Amygdala (tissue), 56 donors: ENCODE measurements at places on chromosomes 12 and 14.

- no peak for DNase-seq
Measured at GRCh38 chr12:113257564-113257963, 36.3 kb downstream of the TPCN1 start.

- DNase-seq = no peak
Measured at GRCh38 chr12:23221066-23221465, 596.1 kb downstream of the ETNK1 start.

- DNase-seq = no peak
Measured at GRCh38 chr12:2575245-2575644, 219.5 kb upstream of the FKBP4 start.

DNA sequence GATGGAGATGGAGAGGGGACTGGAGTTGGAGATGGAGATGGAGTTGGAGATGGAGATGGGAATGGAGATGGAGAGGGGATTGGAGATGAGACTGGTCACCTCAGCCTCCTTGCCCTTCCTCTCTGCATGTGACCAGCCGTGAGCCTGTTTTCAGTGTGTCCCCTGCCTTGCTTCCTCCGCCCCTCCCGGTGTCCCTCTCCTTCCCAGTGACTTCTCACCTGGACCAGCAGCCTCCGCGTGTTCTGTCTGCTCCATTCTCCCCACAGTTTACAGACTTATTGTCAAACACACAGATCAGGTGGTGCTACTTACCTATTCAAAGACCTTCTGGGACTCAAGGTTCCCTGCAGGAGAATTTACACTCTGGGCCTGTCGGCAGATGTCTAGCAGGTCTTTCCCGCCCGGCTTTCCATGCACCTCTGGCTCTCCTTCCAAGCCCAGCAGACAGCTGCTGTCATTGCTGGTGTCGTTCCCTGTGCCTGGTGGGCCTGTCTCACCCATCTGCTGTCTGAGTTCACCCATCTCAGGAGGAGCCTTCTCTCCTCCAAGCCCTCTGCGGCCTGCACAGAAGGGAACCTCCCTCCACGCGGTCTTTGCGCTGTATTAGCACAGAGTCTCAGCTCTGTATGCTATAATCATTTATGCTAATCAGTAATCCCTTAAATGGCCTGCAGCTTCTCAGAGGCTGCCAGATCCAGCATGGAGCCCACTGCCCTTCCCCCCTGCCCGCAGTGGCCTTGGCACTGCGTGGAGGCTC, 62.1 kb downstream of the ADGRD1 start:
- DNase-seq = no peak

DNA sequence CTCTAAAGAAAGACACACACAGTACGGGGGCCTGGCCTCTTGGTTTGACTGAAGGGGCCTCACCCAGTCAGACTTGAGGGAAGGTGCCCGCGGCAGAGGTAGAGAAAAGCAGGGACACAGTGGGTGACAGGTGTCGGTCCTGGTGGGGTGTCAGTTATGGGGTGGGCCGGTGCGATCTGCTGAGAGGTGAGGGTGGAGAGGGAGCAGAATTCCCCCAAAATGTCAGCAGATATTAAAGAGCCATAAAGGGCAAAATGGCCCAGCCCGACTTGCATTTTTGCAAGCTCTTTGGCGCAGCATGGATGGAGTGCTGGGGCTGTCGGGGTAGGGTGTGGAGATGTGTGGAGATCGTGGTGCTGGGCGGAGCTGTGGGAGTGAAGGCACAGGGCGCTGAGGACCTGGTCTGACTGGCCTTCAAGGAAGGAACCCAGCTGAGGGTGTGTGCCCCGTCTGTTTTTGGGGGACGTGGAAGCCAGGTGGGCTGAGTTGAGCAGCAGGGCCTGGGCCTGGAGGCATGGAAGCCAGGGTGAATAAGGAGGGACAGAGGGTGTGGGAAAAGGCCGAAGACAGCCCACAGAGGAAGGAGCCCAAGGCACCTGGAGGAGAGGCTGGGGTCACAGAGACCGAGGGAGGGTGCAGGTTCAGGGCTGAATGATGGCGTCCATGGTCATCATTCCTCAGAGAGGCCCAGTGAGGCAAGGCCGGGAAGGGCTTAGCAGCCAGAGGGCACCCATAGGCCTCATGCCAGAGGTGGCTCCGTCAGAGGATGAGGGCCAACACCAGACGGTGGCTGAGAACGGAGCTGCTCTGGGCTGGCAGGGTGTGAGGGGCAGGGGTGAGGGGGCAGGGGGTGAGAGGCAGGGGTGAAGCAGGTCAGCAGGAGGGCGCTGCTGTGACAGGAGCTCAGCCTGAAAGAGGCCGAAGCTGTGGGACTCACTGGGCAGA, 48.2 kb upstream of the DYNC1H1 start:
- no peak for DNase-seq

DNA sequence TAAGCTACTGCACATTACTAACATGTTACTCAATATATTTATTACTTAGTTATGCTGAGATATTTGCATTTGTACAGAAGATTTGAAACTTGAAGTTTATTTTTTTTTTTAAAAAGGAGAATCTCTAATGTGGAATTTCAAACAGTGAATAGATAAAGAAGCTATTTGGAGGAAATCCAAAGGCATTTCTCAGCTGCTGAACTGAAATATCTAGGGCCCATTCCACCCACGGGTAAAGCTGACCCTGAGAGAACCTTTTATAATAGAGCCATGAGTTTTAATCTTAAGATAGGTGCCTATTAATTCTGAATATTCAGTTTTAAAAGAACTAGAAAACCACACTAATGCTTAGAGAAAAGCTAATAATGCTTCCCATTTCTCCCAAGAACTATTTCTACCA, 225.4 kb upstream of the CAND1 start:
- DNase-seq = no peak

GRCh38 chr12:5295996-5296395, 135.9 kb upstream of the NTF3 start:
- DNase-seq = no peak

GRCh38 chr12:4723226-4723625, 3.0 kb downstream of the GALNT8 start:
- DNase-seq = no peak

- DNase-seq = no peak
Measured at GRCh38 chr14:55297611-55298499, 26.6 kb downstream of the FBXO34 start.

DNA sequence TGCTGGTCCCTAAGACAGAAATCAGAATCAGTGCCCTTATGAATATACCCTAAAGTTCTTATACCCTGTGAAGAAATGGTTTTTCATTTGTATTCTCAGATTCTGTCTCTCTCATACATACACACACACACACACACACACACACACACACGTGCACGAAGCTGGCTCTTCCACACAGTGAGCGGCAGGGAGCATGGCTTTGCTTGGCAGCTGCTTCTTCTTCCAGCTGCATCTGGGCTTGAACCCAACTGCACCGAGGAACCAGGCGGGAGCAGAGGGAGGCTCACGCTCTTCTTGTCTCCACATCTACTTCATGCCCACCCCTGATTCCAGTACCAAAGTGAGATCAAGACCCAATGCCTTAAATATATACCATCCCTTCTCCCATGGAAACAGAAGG, 19.4 kb downstream of the GRIN2B start:
- no peak for DNase-seq

GRCh38 chr12:49885663-49886461, 17.8 kb downstream of the FAIM2 start:
- no peak for DNase-seq

DNA sequence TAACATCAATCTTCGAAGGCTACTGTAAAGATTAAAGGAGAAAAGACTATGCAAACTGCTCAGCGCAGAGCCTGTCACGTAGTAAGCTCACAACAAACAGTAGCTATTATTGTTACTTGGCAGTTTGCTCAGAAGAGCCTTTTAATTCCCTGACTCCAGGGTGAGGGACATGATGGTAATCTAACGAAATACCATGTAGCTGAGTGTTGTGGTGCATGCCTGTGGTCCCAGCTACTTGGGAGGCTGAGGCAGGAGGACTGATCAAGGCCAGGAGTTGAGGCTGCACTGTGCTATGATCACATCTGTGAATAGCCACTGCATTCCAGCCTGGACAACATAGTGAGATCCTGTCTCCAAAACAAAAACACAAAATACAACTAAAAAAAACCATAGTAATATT, 22.8 kb downstream of the HEBP1 start:
- DNase-seq = no peak

GRCh38 chr12:6529291-6529737, 5.0 kb upstream of the GAPDH start:
- DNase-seq = no peak

DNA sequence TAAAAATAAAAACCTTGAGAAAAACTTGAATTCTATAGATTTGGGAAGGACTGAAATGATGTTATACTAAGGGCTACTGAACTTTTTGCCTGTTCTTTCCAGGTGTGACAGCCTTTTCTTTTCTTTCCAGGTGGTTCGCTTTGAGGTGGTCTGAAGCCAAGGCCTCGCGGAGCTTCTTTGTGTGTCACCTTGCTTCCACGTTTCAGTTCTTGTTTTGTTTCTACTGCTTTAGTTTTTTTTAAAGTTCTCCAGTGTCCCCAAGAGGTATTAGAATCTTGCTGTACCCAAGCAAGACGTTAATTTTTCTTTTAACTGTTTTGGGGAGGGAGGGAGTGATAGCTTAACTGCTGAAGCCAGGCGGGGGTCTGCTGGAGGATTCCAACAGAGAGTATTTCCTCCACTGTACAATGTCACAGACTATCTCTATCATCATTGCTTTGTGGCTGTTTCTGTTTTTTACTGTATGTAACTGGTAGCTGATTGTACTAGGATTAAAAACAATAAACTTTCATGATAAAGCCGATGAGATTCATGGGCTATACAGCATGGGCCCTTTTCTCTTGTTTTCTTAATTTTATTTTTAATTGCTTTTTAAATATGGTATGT, 40.2 kb downstream of the PROX2 start:
- no peak for DNase-seq

GRCh38 chr12:26460361-26460760, 265.0 kb downstream of the SSPN start:
- no peak for DNase-seq

GRCh38 chr14:38931969-38932652, 170.9 kb downstream of the SEC23A start:
- no peak for DNase-seq

- no peak for DNase-seq
Measured at GRCh38 chr12:39395866-39396265, 47.1 kb downstream of the KIF21A start.

- no peak for DNase-seq
Measured at GRCh38 chr14:104787736-104788135, 7.8 kb downstream of the AKT1 start.

GRCh38 chr12:104526751-104527150, 70.0 kb downstream of the CHST11 start:
- no peak for DNase-seq

DNA sequence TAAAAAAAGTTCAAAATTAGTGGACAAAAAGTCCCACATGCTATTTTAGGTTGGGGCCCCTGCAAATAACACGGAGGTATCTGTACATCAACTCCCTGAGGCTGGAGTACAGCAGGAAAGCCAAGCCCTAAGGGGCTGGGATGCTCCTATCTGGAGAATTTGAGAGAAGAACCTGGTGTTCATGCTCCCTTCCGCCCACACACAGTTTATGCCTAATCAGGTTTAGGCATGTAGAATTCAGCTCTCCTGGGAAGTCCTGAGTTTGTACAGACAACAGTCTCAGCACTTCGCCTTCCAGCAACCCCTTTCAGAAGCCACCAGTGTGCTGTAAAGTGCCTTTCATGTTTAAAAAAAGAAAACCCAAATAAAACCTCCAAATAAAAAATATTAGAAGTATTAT, 237.3 kb upstream of the GRIP1 start:
- no peak for DNase-seq

- DNase-seq = no peak
Measured at GRCh38 chr12:2306735-2307134, 253.9 kb downstream of the CACNA1C start.

GRCh38 chr12:98156697-98157096, 358.7 kb upstream of the TMPO start:
- no peak for DNase-seq

GRCh38 chr12:104680070-104680469, 223.3 kb downstream of the CHST11 start:
- no peak for DNase-seq

- no peak for DNase-seq
Measured at GRCh38 chr12:79983986-79984620, 49.2 kb upstream of the PPP1R12A start.

DNA sequence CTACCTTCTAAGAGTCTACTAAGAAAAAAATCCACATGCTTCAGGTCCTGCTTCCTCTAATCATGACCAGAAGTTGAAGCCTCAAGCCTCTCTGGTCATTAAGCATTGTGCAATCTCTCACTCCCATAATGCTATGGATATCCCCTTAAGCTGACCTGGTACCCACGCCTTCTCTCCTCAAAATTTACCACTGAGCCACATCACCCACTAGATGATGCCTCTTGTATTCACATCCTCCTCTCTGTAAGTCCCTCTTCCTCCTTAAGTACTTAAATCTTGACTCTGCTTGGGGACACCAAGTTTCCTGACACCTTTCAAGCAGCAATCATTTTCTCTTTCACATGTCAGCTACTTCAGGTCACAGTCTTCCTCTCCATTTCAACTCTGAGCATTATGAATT, 9.8 kb downstream of the GALNT4 start:
- DNase-seq = no peak

- DNase-seq = no peak
Measured at GRCh38 chr14:92534932-92535643, 21.5 kb downstream of the RIN3 start.

DNA sequence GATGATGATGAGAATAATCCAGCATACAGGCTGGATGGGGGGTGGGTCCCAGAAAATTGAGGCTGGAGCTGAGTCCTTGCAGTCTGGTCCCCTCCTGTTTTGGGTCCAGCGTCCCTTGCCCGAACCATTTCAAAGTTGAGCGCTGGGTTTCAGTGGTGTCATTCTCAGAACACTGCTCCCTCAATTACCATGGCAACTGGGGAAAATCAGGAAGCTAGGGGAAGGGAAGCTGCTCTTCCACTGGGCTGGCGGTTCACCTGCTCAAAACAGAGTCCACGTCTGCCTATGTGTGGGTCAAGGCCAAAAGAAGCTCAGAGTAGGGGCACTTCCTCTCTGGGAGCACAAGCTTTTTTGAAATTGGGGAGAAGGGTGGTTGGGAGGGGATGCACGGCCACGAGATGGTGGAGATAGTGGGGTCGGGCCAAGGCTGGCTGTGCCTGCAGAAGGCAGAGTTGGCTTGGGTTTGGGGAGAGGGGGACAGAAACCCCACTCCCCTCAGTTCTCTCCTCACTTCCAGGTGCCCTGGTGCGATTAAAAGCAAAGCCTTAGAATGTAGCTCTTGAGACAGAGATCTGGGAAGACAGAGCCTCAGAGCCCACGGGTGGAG, 1.7 kb upstream of the NOS1 start:
- DNase-seq = no peak

DNA sequence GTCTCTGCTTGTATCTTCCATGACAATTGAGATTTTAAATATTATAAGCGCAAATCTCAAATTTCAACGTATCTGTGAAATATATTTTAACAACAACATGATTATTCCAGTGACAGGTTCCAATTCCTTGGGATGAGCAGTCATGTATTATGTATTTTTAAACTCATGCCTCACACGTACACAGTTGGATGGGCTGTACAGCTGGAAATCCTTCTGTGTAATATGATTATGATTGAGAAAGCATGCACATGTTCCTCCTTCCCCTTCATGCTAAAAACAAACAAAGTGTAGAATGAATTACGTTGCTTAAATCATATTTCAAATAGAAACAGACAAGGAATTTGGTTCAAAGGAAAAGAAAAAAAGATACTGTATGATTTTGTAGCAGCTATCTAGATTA, 428.3 kb downstream of the TMTC2 start:
- DNase-seq = no peak

- DNase-seq = peak; percentile 64
Measured at GRCh38 chr12:124663771-124664366, 96.5 kb upstream of the NCOR2 start.

GRCh38 chr12:15200641-15201040, 20.6 kb downstream of the RERG start:
- DNase-seq = no peak
